EH (cell line): ENCODE measurements at places on chromosomes 1 and 21.

DNA sequence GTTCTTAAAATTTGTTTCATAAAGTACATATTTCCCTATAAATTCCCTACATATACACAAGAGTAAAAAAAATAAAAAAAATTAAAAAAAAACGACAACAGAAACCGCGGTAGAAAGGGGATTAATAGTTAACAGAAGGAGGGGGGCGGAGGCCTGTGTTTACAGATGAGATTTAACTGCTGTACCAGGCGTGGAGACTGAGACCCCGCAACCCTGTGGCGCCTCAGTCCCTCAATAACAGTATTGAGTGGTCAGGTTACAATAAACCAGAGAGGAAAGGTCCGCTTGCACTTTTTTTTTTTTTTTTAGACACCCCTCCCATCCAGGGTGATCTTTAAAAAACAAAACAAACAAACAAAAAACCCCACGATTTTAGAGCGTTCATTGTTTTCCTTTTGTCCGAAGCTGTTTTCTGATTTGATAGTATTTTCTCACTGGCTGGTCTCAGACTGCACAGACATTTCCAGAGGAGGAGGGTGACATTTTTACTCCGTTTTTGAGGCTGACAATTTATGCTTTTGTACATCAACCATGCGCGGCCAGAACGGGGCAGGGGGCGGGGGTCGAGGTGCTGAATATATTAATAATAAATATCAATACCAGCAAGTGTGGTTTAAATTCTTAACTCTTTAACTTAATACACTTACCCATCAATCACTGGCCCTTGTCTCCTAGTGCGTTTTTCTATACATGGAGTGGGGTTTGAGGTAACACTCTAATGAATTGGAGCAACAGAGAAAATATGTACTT lies 1223.9 kb downstream of the BRINP3 start:
- DNase-seq: no peak

DNA sequence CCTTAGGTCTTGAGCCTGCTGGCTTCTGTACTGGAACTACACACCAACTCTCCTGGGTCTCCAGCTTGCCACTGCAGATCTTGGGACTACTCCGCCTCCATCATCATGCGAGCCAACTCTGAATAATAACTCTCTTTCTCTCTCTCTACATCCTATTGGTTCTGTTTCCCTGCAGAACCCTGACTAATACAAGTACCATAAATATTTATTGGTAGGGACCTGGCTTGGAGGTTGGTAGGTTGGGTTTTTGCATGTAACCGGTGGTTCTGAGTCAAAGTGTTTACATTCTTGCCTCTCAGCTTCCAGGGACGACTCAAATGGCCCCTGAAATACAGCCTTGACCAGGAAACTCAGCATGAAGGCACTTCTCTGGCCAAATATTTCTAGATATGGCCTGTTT lies 110.4 kb downstream of the KCND3 start:
- no peak for DNase-seq

- DNase-seq: peak; percentile 29
Measured at GRCh38 chr1:241888232-241888631, 40.2 kb downstream of the EXO1 start.

DNA sequence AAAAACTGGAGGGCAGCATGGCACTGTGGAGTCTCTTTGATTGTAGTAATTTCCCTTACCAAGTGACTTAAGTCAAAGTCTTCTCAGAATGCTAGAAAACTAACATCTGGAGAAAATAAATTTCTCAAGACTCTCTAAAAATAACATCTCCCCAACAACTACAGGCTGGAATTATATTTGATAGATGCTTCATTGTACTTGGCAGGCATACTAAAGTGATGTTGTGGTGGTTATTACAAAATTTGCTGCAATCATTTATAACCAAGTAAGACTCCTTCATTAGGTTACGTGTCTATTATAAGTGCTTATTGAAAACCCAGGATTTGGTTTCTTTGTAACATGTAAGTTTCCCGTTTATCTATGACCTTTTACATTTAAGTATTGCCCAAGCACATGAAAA lies 132.9 kb upstream of the NRIP1 start:
- no peak for DNase-seq

DNA sequence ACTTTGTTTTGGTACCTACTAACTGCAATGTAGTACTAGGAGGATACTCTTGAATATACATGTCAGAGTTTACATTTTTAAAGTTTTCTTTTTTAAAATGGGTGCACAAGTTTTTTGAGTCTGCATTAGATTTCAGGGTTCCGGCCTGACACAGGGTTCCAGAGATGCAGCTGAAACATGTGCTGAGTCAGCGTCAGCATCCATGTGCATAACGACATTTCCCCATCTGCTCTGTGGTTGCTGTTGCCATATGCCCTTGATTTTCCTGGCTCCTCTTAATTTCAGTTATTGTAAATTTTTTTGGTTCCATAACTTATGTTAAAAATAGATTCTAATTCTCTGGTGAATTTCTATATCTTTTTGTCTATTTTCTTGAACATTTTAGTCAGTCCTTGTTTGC lies 12.3 kb upstream of the METTL13 start:
- DNase-seq: no peak

DNA sequence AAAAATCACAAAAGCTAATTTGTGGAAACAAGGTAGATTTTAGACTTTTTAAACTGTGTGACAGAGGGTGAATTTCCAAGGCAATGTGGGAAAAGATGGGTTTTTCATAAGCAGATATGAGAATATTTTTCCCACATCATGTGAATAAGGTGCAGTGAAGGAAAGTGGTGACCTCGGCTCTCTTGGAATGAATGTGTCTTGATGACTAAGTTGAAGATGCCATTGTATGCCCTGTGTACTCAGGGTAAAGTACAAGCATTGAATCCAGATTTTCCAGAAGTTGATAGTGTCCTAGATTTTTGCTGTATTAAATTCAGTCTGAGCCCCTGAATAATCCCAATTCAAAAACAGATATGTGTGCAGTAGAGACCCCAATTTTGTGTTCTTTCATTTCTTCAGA lies 442.6 kb upstream of the ADGRL2 start:
- no peak for DNase-seq

- DNase-seq: peak; percentile 81
Measured at GRCh38 chr21:38241029-38241740, 15.6 kb upstream of the KCNJ15 start.

DNA sequence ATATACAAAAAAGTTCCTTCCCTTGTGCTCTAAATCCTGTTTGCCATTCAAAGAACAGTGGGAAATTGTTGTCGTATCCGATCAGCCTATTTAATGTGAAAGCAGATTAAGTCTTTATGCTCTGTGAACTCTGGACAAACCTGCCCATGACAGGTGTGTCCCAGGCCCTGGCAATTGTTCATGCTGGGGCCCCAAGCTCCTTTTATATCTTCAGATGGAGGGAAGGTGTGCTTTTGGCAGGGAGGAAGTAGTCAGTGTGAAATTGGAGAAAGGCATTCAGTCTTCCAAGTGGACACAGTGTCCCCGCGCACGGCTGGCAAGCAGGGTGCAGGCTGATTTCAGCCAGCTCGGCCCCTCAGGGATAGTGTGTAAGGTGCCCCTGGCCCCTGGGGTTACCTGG lies 135.1 kb upstream of the F3 start:
- no peak for DNase-seq

- DNase-seq: peak; percentile 51
Measured at GRCh38 chr1:30106125-30106524, 617.3 kb downstream of the MATN1 start.

DNA sequence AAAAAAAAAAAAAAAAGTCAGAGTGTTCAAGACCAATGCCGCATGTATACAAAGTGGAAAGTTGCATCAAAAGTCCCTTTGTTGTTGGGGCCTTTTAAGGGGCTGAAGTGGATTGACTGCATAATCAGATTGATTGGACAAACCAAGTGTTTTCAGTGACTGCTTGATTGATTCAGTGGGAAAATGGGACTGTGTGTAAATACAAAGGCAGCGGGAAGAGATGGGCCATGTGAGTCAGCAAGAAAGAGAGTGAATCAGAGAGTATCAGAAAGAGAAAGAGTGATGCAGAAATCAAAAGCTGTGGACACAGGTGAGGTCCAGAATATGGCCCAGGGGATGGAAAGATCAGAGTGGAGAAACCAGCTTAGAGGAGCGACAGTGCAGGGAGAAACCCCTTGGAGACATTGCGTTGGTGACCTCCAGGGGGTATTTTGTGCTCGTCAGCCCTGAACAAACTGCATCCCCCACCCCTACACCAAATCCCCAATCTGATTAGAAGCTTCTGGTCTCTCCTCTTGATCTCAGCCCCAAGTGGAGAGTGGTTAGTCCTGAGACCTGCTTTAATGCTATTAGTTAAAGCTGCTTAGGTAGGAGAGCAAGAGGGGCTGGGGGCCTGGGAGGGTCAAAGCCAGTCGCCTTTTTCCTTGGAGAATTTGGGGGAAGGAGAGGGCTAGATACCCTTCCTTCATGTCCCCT lies 5.1 kb upstream of the ETV3L start:
- peak; percentile 22 for DNase-seq

- DNase-seq: peak; percentile 32
Measured at GRCh38 chr1:108880850-108881249, 4.1 kb downstream of the GPSM2 start.
